Common myeloid progenitor, CD34-positive (primary cell): ENCODE measurements at places on chromosomes 5 and 9.

DNA sequence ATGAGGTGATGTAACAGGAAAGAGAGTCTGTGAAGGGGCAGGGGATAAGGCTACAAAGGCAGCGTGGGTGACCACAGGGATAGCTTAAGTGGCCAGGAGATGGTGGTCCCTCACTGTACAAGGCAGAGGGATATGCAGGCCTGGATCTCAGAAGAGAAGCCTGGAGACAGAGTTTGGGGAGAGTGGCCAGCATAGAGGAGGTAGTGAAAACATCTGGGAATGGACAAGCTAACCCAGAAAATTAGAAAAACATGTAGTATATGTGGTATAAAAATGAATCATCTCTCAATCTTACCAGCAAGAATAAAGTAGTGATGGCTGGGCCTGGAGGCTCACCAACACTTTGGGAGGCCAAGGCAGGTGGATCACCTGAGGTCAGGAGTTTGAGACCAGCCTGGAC is 349.2 kb upstream of the KLF4 start:
- DNase-seq: no peak

GRCh38 chr5:65085516-65085850 is 316.8 kb downstream of the CWC27 start:
- no peak for DNase-seq

GRCh38 chr5:72938206-72938605 is 17.6 kb upstream of the FCHO2 start:
- no peak for DNase-seq

- no peak for DNase-seq
Observed at GRCh38 chr9:73121375-73121935, 30.2 kb upstream of the ANXA1 start.

GRCh38 chr5:150763023-150763769 is 4.4 kb upstream of the DCTN4 start:
- peak; percentile 96 for DNase-seq

DNA sequence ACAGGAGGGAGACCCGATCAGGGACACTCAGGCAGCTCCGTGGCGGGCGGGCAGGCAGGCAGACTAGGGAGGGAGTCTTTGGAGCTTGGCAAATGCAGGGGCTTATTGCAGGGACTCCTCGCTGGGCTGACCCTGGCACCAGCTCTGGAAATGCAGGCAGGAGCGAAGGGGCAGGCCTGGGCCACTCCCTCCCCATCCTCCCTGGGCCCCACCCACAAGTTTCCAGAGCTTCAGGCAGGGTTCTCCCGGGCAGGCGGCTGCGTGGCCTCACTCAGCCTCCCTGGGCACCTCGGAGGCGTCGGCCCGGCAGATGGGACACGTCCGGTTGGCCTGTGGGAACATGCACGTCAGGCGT is 8.5 kb downstream of the RNF44 start:
- DNase-seq: no peak
